Stimulated activated CD4-positive, alpha-beta T cell treated with anti-CD3 and anti-CD28 coated beads, Interleukin-1b, Interleukin-23, amount 100 ng/mL, for 1 hour (primary cell): ENCODE measurements at places on chromosomes 7 and 10.

- no peak for DNase-seq
Measured at GRCh38 chr10:1715821-1716220, 21.5 kb downstream of the ADARB2 start.

DNA sequence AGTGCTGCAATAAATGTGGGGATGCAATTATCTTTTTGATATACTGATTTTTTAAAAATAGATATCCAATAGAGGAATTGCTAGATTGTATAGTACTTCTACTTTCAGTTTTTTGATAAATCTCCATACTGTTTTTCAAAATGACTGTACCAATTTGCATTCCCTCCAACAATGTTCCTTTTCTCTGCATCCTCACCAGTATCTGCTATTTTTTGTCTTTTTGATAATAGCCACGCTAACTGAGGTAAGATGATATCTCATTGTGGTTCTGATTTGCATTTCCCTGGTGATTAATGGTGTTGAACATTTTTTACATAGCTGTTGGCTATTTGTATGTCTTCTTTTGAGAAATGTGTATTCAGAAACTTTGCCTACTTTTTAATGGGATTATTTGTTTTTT is 217.7 kb upstream of the MTPN start:
- DNase-seq, result no peak

DNA sequence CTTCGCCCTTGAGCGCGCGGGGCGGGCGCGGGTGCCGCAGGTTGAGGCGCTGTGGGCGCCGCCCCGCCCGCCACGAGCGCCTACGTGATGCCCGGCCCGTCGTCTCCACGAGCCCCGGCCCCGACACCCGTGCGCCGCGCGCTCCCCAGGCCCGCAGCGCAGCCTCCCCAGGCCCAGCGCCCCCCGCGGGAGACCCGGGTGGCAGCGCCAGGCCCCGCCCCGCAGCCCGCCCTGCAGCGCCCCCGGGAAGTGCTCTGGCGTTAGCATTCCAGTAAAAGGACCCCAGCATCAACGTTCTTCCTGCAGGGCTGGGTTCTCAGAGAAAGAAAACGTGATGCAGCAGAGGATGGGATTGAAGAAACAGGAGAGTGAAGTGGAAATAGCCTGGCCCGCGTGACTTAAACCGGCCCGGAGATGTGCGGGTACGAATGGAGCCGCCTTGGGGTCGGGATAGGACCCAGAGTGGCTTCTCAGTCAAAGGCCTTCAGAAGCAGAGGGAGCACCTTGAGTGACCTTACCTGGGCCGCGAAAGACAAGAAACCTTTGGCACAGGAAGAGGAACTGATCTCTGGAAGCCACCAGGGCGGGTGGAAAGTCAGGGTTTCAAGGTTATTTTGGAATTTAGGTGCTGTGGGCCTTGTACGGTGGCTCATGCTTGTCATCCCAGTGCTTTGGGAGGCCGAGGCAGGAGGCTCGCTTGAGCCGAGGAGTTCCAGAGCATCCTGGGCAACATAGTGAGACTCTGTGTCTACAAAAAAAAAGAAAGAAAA is 1.8 kb downstream of the PFKP start:
- DNase-seq, result no peak

- DNase-seq, result peak; percentile 7
Measured at GRCh38 chr10:6473430-6473829, 106.6 kb downstream of the PRKCQ start.

GRCh38 chr10:84329986-84330651 is 1.7 kb downstream of the CCSER2 start:
- DNase-seq, result no peak
